Esophagus squamous epithelium (tissue), 5 donors: ENCODE measurements at places on chromosomes 12 and 14. TPM values are rescaled to one million over a fixed set of nuclear protein-coding genes. Genes with fewer than 3 reads are reported as not detected.

DNA sequence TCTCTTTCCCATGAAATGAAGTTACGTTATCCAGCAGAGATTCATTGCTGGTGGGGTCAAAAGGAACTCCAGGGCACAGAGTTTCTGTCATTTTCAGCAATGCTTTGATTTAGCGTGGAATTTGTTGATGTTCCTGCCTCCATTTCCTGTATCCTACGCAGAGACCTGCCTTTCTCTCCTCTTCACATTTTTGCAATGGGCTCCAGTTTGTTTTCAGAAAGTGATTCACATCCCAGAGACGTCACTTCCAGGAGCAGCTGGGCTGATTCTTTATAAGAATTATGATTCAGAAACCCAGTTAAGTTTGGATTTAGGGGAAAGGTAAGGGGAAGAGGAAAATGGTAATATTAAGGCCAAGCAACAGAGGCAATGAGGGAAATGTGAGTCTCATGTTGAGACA lies 11.6 kb downstream of the RNASE10 start:
- H3K27ac ChIP-seq: no peak overlapping the region
- no peaks in the 10 kb centered on the region for H3K4me1 ChIP-seq
- no peak overlapping the region for H3K4me3 ChIP-seq

DNA sequence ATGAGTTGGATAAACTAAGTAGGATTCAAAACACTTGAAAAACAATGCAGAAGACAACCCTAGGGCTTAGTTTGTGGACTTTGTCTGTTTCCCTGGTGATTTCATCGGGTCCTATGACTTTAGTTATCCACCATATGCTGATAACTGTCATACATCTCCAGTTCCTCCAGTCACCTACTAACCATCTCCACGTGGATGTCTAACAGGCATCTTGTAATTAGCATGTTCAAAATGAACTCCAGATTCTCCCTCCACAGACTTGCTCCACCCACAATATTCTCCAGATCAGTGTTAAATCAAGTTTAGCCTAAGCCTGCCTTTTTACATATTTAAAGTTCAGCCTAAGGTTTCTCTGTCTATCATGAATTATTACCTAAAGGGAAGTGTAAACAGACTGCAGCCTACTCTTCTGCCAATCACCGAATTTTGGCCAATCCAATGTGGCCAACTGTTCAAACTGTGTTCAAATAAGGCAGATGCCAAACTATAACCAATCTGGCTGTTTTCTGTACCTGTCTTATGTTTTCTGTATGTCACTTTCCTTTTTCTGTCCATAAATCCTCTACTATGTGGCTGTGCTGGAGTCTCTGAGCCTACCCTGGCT lies 87.1 kb downstream of the PAX9 start:
- no peaks in the 10 kb centered on the region for H3K36me3 ChIP-seq
- peaks cover 8% of the 10 kb centered on the region for H3K4me1 ChIP-seq
- no peak for DNase-seq
- no peaks in the 10 kb centered on the region for H3K27me3 ChIP-seq

- no peaks in the 10 kb centered on the region for H3K4me1 ChIP-seq
- H3K4me3 ChIP-seq: no peak overlapping the region
- H3K27me3 ChIP-seq: no peaks in the 10 kb centered on the region
- H3K36me3 ChIP-seq: no peaks in the 10 kb centered on the region
These were observed 19.6 kb downstream of the HIGD1C start for GRCh38 chr12:50971946-50972345.

DNA sequence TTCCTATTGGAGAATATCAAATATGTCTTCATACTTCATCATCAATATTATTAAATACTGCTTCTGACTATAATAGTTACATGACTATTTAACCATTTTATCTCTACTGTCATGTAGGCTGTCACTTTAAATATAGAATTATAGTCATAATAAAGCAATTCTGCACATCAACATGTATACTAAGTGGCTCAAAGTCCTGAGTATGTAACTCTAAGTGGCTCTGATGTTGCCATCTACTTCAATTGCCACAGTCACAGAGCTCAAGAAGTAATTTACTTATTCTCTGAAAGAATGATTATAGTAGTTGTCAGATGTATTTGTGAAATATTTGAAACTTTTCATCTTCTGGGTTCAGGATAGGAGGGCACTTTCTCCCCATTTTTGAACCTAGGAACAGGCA lies 202.3 kb downstream of the KITLG start:
- no peaks in the 10 kb centered on the region for H3K27me3 ChIP-seq
- no peak for DNase-seq
- no peak overlapping the region for H3K27ac ChIP-seq
- no peaks in the 10 kb centered on the region for H3K36me3 ChIP-seq

Gene BMP4
- total RNA-seq: 24.8 TPM

DNA sequence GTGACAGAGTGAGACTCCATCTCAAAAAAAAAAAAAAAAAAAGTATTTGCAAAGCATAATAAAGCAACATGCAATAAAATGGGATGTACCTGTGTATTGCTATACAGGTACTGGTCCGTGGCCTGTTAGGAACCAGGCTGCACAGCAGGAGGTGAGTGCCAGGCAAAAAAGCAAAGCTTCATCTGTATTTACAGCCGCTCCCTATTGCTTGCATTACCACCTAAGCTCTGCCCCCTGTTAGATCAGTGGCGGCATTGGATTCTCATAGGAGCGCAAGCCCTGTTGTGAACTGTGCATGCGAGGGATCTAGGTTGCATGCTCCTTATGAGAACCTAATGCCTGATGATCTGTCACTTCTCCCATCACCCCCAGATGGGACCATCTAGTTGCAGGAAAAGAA lies 113.3 kb downstream of the SCAF11 start:
- H3K4me1 ChIP-seq: peaks cover 5% of the 10 kb centered on the region
- no peaks in the 10 kb centered on the region for H3K36me3 ChIP-seq
- no peak for DNase-seq
- no peaks in the 10 kb centered on the region for H3K27me3 ChIP-seq

DNA sequence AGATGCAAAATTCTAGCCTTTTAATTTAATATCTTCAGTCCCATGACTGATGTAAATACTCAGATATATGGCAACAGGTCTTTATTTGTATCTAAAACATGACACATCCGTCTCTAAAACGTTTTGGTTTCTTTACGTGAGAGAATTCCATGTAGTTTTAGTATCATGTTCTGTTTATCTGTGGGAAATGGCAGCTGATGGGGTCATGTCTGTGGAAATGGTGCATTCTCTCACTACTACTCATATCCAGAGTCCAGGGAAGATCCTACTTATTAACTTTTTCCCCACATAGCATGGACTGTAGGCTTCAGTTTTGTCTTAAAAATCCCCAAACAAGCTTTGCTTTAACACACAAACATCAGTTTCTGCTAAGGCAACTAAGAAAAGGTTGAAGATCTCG lies 53.8 kb downstream of the SPTLC2 start:
- no peak overlapping the region for H3K27ac ChIP-seq
- no peak overlapping the region for H3K4me3 ChIP-seq
- H3K36me3 ChIP-seq: peaks cover 88% of the 10 kb centered on the region
- no peak for DNase-seq
- H3K27me3 ChIP-seq: no peaks in the 10 kb centered on the region

Gene LRRC43
- not detected for total RNA-seq

DNA sequence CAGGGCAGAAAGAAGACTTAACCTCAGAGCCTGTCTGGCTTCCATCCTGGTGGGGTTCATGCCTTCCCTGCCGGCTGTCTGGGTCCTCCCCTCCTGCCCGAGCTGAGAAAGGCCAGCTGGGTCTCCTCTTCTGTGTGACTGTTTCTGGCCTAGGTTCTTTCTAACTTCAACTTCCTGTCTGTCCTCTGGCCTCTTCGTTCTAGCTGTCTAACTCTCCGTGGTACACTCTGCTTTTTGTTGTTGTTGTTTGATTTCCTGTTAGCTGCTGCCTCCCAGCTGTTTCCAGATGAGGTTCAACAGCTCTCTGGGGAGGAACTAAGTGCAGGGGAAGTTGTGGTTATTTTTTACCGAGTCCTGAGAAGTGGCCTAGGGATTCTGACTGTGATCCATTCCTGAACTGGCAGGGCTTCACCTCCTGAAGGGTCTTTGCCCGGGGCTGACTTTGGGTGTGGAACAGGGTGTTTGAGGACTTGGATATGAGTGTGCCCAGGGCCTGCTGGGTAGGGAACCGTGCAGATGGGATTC lies 3.2 kb downstream of the MLXIP start:
- no peak for DNase-seq
- H3K27ac ChIP-seq: peak overlapping the region; percentile 95
- H3K36me3 ChIP-seq: no peaks in the 10 kb centered on the region
- peak overlapping the region; percentile 64 for H3K4me3 ChIP-seq
- H3K27me3 ChIP-seq: no peaks in the 10 kb centered on the region

Gene EEF1AKMT3
- total RNA-seq: 4.6 TPM

Gene HOXC10
- total RNA-seq: not detected

Gene SPRYD4
- total RNA-seq: 2.5 TPM

Gene TTC9
- 22.5 TPM for total RNA-seq

Gene PRH2
- total RNA-seq: not detected

DNA sequence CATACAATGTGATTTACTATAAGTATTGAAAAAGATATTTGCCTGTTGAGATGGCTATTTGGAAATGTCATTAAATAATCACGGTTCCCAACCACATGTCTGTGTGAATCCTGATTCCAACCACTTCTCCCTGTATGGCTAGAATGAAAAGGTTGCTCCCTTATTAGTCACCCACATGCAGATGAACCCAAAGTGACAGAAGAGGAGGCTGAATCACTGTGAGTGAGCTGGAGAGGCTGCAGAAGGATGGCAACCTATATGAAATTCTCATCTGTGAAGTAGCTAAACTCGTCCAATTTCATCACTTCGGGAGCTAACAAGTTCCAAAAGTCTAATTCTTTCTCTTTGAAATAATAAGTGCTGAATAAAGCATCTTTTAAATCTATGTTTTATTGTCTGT lies 300.5 kb downstream of the PRKD1 start:
- H3K36me3 ChIP-seq: no peaks in the 10 kb centered on the region
- no peak for DNase-seq
- no peaks in the 10 kb centered on the region for H3K27me3 ChIP-seq
- no peaks in the 10 kb centered on the region for H3K4me1 ChIP-seq

- no peak for DNase-seq
- no peaks in the 10 kb centered on the region for H3K27me3 ChIP-seq
- peaks cover 23% of the 10 kb centered on the region for H3K4me1 ChIP-seq
- no peaks in the 10 kb centered on the region for H3K36me3 ChIP-seq
- peak overlapping the region; percentile 64 for H3K4me3 ChIP-seq
These were observed 283 bp downstream of the LMO3 start for GRCh38 chr12:16605642-16606116.

DNA sequence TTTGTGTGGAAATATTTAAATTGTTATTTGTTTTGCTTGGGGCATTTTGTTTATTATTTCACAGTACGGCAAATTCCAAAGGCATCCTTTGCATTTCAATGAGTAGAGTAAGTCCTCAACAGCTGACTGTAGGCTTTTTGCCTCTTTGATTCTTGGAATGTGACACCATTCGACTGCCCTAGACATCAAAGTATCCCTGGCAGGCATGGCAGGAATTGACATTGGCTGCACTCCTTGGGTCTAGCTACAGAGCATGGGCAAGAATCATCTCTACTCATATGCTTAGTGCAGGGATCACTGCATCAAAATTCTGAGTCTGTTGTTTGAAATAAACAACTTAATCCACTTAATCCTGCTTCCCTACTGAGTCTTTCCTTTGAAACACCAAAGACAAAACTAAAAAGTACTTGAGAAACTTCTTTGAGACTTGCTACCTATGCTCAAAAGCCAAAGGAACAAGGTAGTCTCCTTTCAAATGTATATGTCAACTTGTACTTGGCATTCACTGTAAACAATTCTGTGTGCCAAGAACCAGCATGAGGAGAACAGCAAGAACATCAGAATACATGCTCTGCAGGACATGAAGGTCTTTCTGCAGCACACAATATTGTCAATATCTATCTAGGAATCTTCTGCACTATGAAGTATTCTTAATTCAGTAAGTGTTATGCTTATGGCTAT lies 1569.0 kb upstream of the FLRT2 start:
- no peaks in the 10 kb centered on the region for H3K27me3 ChIP-seq
- no peaks in the 10 kb centered on the region for H3K36me3 ChIP-seq
- no peaks in the 10 kb centered on the region for H3K4me1 ChIP-seq
- H3K4me3 ChIP-seq: no peak overlapping the region
- no peak for DNase-seq

DNA sequence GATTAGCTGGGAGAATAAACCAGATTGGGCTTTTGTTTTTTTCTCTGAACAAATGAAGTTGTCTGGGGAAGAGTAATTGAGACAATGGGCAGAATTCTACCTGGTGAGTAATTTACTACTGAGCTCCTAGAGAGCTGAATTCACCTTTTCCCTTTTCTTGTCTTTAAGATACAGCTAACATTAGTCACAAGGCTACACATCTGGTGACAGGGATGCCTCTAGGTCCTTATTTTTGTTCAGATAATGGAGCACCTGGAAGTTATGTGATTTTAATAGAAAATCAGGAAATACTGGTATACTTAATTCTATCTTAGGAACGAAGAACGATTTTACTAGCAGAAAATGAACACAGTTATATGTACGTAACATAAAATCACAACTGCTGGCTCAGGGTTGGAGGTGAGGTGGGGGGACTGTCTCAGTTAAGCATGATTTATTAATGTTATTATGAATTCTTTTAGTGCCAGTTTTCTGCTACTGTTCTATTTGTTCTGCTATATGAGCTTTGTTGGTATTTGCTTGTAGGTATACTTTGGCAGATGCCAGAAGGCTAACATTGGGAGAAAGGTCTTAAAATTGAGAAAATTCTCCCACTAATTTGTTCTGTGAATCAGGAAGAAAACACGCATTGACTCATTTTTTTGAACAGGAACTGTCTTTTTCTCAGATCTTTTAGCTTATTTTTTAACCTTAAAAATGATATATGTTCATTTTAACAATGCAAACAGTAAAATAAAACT lies 482.7 kb upstream of the RGS6 start:
- H3K27me3 ChIP-seq: no peaks in the 10 kb centered on the region
- no peaks in the 10 kb centered on the region for H3K36me3 ChIP-seq
- DNase-seq: no peak
- no peak overlapping the region for H3K27ac ChIP-seq
- H3K4me1 ChIP-seq: no peaks in the 10 kb centered on the region
- no peak overlapping the region for H3K4me3 ChIP-seq

DNA sequence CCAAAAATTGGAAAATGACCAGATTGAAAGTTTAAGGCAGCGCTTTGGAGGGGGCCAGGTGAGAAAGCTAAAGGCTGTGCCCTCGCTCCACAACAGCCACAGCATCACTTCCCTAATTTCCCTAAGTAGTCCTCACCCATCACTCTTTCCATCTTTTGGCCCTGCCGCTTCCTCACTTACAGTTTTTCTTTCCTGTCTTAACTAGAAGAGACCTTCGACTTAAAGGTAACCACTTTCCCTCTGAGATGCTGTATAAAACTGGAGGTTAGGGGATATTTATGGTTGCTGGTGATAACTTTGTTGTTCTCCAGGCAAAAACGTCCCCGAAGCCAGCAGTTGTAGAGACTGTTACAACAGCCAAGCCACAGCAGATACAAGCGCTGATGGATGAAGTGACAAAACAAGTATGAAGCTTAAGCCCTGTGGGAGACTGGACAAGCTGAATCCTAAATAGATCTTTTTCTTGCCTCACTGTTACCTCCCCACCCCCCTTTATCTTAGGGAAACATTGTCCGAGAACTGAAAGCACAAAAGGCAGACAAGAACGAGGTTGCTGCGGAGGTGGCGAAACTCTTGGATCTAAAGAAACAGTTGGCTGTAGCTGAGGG lies 4.3 kb downstream of the DDIT3 start:
- peak overlapping the region; percentile 99 for H3K27ac ChIP-seq
- H3K4me1 ChIP-seq: peaks cover 27% of the 10 kb centered on the region
- no peak overlapping the region for H3K4me3 ChIP-seq
- no peak for DNase-seq
- peaks cover 73% of the 10 kb centered on the region for H3K36me3 ChIP-seq

Gene CCDC175
- not detected for total RNA-seq

Gene RBMS2
- total RNA-seq: 9.5 TPM

Gene SPIC
- not detected for total RNA-seq

Gene LRR1
- total RNA-seq: 19.3 TPM

GRCh38 chr12:132276066-132276826 lies 53.1 kb downstream of the GALNT9 start:
- peaks cover 100% of the 10 kb centered on the region for H3K27me3 ChIP-seq
- peaks cover 18% of the 10 kb centered on the region for H3K4me1 ChIP-seq
- no peak overlapping the region for H3K27ac ChIP-seq
- no peak overlapping the region for H3K4me3 ChIP-seq
- DNase-seq: no peak
